Endothelial cell (in vitro differentiated cells): ENCODE measurements at places on chromosomes 2 and 18.
A peak's percentile ranks its signal among the peaks of the same experiment; 100 is the strongest.

GRCh38 chr2:43879261-43879660 is 40.5 kb downstream of the ABCG8 start:
- DNase-seq = no peak

GRCh38 chr2:165044505-165045303 is 89.4 kb upstream of the SLC38A11 start:
- DNase-seq = no peak

- no peak for DNase-seq
These were observed 161.7 kb upstream of the SIX3 start for GRCh38 chr2:44779793-44780192.

DNA sequence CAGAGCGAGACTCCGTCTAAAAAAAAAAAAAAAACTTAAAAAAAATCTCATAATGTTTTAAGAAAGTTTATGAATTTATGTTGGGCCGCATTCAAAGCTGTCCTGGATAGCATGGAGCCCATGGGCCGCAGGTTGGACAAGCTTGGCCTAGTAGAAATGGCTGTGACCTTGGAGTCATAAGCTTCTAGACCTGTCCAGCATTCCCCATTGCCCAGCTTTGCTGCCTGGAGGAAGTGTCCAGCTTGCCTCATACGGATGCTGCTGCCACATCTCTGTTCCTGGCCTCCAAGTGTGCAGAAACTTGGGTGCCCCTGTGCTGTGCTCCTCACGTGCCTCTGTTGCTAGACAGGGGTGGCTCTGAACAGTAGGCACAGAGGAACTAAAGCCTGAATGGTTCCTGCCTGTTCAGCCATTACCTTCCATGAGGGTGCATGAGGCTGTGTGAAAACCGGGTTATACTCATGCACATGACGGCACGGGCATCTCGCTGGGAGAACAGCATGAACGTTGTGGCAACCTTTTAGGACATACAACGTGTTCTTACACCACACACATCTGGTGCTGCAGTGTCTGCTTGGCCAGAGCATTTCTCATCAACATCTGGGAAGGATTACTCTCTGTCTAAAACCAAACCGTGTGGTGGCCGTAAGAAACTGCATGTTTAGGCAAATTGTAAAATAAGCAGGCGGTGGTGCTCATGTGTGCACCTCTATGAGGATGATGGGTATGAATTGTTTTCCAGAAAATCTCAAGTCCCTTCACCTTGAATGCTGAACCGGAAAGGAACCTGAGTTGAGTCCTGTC is 38.2 kb downstream of the FHOD3 start:
- no peak for DNase-seq

GRCh38 chr18:43393174-43393573 is 115.9 kb upstream of the SYT4 start:
- DNase-seq = no peak

DNA sequence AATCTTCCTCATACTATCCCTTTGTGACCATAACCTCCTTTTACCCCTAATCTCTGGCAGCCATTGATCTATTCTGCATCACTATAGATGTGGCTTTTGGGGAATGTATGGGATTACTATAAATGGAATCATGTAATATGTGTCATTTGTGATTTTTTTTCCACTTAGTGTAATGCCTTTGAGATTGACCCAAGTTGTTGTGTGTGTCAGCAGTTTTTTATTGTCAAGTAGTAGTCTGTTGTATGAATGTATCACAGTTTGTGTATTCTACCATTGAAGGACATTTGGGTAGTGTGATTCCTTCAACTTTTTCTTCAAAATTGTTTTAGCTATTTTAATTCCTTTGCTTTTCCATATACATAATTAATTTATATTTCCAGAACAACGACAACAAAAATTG is 18.6 kb downstream of the VRK2 start:
- no peak for DNase-seq

DNA sequence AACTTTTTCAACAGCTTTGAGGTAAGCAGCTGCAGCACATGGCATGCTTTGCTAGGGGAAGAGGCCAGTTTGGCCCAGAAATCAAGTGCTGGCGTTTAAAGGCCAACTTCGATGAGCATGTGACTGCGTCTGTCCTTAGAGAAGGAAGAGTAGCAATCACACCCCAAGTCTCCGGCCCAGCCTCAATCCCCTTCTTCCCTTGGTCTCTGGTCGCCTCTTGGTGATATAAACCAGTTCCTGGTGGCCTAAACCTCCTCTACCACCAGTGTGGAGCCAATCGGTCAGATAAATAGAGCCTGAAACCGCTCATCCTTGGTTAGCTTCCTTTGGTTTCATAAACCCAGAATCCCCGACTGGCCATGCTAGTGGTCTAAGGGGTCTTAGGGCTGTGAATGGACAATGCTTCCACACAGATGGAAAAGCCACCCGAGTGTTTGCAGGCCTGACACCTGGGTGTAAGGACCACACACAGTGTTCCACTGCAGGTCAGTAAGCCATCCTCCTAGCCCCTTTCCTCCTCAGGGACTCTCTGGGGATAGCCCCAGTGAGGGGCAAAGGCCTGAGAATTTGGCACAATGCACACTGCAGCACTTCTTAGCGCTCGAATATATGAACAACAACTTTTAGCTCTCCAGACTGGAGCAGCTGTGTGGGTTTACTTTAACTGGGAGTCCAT is 23.0 kb upstream of the COX7A2L start:
- DNase-seq = no peak

GRCh38 chr2:113171334-113172075 is 2.3 kb upstream of the PSD4 start:
- no peak for DNase-seq

GRCh38 chr2:127581516-127582490 is 46.3 kb downstream of the MYO7B start:
- no peak for DNase-seq

DNA sequence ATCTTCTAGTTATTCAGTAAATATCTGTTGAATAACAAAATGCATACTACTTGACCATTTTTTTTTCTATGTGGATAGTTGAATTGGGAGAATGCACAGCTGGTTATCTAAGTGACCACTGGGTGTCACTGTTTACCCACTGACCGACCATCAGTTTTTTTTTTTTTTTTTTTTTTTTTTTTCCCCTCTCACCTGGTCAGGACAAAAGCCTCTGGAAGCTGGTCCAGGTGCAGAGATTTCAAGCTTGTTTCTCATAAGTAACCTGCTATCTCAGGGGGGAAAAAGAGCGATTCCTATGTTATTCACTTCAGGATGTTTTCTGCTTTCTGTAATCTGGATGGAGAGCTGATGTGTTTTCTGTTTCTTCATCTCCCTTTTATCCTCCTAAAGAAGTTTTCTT is 256.0 kb downstream of the DCDC2C start:
- DNase-seq = peak; percentile 20

DNA sequence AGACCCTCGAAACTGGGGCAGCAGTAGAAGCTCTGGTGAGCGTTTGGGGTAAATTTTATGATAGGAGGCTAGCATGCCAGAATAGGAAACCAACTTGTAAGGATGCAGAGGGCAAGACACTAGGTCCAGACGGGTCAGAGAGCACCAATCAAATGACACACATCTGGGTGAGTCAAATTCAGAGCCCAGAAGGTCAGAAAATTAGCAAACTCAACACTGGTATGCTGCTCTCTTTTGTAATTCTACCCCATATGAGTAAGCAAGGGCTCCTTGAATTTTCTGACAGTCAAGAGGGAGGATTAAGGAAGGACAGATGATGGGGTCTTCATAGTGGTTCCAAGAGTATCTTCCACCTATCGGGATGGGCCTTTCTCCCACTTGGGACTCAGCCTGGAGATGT is 209.8 kb downstream of the BCL2 start:
- DNase-seq = no peak

- no peak for DNase-seq
These were observed 38.1 kb upstream of the NTSR2 start for GRCh38 chr2:11708106-11708505.

- no peak for DNase-seq
These were observed 40.9 kb downstream of the RNF144A start for GRCh38 chr2:6957910-6958615.

DNA sequence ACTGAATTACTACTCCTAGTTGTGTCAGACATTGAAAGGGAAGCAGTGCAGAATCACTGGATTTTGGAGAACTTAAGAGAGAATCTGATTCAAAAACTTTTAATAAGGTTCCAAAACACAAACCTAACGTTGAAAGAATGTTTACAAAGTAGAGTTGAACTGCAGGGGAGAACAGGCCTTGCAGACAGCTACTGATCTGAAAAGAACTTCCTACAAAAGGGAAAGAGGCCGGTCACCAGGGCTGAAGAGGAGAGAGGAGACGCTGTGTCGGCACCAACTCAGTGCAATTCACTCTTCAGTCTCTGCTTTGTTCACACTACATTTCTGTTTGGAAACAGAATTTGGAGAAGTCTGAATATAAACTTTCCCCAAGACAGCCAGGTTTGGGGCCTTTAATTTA is 124.0 kb downstream of the GAREM1 start:
- no peak for DNase-seq

DNA sequence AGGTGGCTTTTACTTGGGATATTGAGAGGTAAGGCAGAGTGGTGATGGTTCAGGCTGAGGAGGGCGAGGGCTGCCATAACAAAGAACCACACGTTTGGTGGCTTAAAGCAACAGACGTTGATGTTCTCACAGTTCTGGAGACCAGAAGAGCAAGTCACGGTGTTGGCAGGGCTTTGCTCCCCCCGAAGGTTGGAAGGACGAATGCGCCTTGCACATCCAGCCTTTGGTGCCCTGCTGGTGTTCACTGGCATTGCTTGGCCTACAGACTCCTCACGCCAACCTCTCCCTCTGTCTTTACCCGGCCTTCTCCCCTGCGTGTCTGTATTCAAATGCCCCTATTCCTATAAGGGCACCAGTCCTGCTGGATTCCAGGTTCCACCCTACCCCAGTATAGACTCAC is 125.4 kb downstream of the TPO start:
- DNase-seq = peak; percentile 76

GRCh38 chr2:56191617-56192016 is 7.8 kb downstream of the CCDC85A start:
- DNase-seq = peak; percentile 58

- no peak for DNase-seq
These were observed 194.4 kb upstream of the ITGA4 start for GRCh38 chr2:181262782-181263181.

- DNase-seq = no peak
These were observed 286.2 kb upstream of the SALL3 start for GRCh38 chr18:78693429-78693828.

DNA sequence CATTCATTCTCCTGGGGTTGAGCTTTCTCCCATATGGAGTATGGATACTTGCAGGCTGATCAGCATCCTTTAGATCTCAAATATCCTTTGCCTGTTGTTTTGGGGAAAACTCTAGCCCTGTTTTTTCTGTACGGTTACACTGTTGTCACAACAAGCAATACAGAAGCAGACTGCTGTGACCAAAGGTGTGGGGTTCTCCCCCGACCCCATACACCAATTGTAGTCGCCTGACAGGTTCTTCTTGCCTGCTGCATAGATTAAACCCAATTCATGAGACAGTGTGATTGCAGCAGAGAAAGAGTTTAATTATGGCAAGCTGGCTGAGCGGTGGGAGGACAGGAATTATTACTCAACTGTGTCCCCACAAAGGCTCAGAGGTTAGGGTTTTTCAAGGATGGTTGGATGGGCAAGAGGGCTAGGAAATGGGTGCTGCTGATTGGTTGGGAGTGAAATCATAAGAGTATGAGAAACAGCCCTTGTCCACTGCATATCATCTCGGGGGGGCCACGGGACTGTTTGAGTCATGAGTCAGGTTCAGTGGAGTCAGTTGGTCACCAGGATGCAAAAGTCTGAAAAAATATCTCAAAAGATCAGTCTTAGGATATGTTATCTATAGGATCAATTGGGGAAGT is 40.6 kb downstream of the ITGB1BP1 start:
- no peak for DNase-seq

- DNase-seq = peak; percentile 13
These were observed 166.1 kb downstream of the PID1 start for GRCh38 chr2:229104974-229105387.

DNA sequence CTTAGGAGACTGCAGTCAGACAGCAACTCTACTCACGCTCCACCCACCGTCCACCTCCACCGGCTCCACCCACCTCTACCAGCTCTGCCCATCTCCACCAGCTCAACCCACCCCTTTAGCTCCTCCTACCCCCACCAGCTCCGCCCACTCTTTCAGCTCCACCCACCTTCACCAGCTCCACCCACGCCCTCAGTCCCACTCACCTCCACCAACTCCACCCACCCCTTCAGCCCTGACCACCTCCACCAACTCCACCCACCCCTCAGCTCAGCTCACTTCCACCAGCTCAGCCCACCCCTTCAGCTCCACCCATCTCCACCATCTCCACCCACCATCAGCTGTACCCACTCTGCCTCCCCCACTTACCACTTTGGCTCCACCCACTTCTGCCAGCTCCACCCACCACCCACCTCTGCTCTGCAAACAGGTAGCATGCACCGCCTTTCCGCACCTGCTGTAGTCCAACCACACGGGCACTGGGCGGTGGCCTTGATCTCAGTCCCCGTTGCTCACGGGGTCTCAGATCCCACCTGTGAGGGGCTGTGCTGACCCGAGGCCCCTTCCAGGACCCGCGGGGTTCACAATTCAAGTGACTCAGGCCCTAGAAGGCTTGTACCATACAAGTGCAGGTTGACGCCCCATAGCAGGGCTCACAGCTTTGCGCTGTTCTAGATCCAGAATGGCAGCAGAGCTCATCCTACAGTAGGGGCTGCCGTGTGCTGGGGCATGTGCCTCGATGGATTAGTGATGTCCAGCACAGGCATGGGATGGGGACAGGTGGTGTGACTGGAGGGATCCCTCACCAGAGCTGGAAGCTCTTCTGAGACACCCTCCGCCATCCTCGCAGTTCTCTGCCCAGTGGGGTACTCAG is 77.2 kb upstream of the OTOS start:
- DNase-seq = no peak

- DNase-seq = no peak
These were observed 75.5 kb downstream of the PLCL1 start for GRCh38 chr2:197879812-197880408.

DNA sequence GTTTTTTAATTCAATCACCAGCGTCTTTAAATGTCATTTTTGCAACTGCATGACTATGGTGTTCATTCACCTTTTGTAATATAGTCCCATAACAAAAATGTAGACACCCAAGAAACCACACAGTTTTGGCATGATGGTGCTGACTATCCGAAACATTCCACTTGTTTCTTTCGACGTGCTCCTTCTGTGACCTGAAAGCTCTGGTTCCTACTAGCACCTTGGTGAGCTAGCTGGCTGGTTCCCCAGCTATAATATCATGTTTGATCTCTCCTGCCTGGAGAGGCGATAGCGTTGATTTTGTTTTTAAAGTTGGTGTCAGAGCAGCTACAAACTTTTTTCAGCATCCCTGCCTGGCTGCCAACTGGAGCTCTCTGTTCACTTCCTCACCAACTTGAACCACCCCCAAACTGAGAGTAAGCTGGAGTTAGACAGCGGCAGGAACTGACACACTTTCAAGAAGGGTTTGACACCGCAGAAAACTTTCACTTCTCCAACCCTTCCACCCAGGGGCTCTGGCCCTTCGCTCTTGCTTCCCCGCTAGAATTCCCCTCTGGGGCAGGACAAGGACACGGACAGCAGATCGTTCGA is 1.1 kb downstream of the ATAD2B start:
- DNase-seq = peak; percentile 30
